ENCODE measurements at places on chromosomes 12 and 14.

DNA sequence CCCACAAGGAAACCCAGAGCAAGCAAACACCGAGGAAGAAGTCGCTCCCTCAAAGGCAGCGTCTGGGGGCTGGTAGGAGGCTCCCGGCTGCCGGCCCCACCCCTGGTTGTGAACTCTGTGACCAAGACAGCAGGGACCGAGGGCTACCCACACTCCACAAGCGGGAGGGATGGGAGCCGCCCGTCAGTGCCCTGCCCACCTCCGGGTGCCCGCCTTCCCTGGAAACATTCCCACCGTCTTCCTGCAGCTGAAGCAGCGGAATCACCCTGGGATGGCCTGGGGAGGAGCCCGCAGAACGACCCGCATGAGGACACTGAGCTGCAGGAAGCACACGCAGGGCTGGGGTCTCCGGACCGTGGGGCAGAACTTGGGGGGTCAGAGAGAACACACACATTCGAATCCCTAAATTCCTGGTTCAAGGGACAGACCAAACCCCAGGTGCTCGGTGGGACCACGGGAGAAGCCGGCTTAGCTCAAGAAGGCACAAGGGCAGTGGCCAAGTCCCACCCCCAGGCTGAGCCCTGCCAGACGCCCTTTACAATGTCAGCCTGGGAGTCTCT lies 33.5 kb upstream of the C14orf180 start:
- no peak for DNase-seq

DNA sequence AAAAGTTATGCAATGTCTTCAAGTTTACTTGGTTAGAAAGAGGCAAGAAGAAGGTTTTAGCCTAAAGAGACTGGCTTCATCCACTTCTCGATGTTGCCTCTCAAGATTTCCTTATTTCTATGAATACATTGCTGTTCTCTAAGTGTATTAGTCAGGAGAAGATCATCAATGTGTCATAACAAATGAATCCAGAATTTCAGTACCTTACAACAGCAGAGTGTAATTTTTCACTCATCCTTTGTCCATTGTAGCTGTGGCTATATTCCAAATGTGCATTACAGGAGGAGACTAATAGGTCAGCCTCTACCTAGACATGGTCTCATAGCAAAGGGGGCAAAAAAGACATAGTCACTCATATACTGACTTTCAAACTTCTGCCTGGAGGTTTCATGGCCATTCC lies 579.1 kb downstream of the PRKD1 start:
- no peak for DNase-seq

DNA sequence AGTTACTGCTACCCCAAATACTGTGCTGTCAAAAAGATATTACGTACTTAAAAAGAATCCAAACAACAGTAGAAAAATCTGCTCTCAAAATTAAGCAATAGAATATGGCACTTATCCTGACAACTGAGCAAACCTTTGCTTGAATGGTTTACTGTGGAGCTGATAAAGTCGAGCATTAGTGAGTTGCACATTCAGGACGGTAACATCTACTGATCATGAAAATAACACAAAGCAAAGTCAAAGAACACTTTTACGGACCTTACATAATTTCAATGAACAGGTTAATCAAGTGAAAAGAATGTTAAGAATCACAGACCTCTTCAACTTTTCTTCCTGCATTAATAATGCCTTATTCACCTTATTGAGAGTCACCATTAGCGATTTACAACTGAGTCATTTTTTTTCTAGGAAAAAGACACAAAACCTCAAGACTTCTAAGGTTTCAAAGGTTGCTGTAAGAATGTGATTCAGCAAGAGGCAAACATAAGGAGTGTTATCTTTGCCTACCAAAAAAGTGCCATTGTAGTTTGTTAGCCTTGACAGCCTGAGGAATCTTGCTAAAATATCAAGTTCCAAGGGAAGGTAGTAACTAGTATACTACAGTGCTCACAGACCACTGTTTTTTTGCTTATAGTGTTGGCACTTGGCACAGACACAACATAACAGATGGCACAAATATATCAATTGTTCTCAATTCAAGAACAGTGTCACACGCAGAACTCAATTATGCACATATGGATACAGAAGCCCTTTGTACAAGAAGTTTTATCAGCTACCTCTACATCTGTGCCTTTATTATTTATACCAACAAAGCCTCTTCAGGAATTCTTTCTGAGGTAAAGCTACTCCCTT lies 334.2 kb upstream of the RPL10L start:
- DNase-seq, result no peak

DNA sequence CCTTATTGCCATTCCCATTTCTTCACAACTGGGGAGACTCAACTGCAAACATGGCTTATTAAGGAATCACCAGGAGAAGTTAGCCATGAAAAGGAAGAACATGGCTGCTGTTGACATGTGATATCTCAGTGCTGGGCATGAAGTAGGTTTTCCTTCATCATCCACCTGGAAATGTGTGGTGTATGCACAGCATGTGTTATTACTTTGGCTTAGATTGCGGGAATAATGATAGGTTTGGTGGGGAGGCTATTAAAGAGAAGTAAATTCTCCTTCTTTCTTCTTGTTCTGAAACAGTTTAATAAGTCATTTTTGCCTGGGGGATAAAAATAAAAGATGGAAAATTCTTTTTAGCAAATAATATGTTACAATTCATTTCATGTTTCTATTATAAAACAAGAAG lies 23.7 kb upstream of the CLEC14A start:
- no peak for DNase-seq

DNA sequence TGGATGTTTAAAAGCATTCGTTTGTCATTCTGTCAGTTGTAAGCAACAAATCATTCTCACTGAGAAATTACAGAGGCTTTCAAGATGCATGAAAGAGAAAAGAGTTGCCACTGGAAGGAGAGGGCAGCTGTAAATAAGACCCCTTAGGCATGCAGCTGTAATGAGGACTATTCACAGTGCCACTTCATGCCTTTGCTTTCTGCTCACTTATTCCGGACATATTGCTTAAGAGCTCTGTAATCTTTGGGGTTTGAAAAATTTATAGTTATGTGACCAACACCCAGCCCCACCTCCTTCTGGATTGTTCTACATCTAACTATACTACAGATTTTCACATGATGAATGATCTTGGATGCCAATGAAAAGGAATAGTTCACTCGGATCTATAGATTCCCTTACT lies 194.8 kb upstream of the DCN start:
- no peak for DNase-seq

DNA sequence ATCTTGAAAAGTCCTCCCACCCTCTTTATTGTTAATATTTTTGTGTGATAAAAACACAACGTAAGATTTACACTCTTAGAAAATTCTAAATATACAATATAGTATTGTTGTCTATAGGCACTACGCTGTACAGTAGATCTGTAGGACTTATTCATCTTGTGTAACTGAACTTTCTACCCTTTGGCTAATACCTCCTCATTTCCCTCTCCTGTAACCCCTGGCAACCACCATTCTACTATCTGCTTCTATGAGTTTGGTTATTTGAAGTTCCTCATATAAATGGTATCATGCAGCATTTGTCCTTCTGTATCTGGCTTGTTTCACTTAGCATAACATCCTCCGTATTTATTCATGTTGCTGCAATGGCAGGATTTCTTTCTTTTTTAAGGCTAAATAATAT lies 5.2 kb upstream of the CLEC9A start:
- DNase-seq, result peak; percentile 74

- DNase-seq, result no peak
These were observed 21.8 kb upstream of the SPPL3 start for GRCh38 chr12:120925740-120926563.

DNA sequence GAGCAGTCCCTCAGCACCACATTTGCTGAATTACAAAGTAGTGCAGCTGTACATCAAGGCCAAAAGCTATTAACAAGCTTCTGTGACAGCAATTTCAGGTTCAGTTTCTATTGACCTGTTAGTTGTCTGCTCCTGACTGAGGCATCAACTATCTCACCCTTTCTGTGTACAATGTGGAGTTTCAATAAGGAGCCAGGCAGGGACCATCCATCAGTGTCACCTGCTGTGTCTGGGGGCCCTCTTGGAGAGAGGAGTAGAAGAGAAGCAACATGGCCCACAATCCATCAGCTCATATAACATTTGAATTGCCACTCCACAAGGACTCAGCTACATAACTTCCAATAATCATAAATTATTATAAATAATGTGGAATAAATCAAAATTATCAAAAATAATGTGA lies 72.3 kb upstream of the CCDC196 start:
- DNase-seq, result no peak

DNA sequence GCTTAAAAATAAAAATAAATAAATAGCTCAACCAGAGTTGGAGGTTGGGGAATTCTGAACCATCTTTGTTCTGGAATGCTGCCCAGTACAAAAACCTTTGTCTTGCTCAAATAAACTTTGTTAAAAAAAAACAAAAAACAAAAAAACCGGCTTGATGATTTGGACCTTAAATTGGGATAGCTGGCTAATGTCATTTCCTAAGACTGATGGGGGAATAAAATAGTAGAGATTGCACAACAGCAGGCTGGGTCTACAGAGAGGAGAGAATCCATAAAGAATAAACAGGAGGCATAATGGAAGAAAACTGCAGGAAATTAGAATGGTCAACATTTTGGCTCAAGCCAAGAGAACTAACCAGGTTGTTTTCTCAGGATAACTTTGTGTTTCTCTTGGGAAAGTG lies 370.9 kb downstream of the AEBP2 start:
- DNase-seq, result no peak

GRCh38 chr14:60773558-60773957 lies 39.0 kb downstream of the MNAT1 start:
- DNase-seq, result no peak

DNA sequence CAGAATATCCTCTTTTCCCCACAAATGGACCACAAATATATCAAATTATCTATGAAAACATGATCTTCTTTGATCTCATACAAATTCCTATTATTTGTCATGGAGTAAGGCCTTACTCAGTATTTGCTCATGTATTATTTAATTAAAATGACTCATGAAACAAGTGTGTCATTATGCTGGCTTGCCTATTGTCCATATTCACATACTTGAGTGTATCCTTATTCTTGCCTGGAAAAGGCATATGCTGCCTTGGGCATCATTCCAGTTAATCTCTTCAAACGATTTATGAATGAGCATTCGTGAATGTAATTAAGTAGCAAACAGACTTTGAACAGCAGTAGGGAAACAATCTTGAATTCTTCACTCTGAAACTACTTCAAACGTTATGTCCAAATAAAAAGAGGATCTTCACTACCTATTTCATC lies 22.6 kb upstream of the SNRPF start:
- DNase-seq, result no peak

DNA sequence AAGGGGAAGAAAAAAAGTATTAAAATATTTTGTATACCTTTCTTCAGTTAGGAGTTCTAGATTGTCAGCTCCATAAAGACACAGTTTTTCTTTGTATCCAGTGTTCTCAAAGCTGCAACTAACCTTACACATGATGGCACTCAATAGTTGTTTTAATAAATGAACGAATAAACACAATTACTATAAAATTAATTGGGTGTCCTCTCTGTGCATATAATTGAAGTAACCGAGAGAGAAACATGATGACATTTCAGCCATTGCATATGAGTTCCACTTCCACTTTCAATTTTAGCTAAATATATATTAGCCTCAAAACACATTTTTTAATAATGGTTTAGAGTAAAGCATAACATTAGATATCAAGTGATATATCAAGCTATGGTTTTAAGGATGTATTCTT lies 671.2 kb downstream of the LRFN5 start:
- peak; percentile 39 for DNase-seq

GRCh38 chr12:49094160-49094974 lies at the start of gene DHH:
Gene DHH, minus strand, starts transcription at chr12:49094801. Its CDS starts 289 bp downstream, at chr12:49094512.
- DNase-seq, result no peak

- no peak for DNase-seq
These were observed 330.2 kb downstream of the DPF3 start for GRCh38 chr14:72563676-72564075.

Data from MV-4-11 (cell line).